NK-92 treated with Interleukin-12 subunit alpha and Interleukin-12 subunit beta, amount 100 ng/mL, for 24 hours (cell line): ENCODE measurements at places on chromosomes 5 and 9.

DNA sequence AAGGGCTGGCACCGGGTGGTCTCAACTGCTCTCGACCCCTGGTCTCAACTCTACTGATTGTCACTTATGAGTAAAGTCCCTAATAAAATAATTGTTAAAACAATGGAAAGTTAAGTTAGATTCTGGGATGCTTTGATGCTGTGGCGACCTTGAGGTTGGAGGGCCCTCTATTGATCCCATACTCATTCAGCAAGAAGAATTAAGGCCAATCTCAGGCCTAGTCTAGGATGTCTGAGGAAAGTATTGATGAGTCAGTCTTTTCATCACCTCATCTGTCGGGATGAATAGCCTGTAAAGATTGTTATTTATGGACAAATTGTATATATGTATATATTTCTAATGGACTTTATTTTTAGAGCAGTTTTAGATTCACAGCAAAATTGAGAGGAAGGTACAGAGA lies 50.8 kb downstream of the WDR36 start:
- no peak for DNase-seq

GRCh38 chr5:16178745-16179372 lies 732 bp downstream of the MARCHF11 start:
- DNase-seq = no peak

GRCh38 chr9:127578952-127579853 lies 32.9 kb upstream of the STXBP1 start:
- DNase-seq = peak; percentile 42

DNA sequence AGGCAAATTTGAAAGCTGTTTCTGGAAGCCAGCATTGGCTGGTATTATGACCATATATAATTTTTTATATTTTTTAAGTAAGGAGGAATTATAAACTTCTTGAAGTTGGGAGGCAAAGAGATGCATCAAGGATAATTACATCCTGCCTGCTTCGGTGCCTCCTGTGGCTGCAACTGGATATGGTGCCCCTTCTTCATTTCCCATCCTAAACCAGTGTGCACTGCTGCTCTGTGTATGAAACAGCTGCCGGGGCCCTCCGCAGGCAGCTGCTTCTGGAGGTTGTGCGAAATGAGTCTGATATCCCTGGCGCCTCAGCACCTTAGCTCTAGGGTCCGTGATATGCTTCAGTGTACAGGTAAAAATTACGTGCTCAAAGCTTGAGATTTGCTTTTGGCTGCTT lies 304.2 kb downstream of the ENC1 start:
- DNase-seq = no peak

DNA sequence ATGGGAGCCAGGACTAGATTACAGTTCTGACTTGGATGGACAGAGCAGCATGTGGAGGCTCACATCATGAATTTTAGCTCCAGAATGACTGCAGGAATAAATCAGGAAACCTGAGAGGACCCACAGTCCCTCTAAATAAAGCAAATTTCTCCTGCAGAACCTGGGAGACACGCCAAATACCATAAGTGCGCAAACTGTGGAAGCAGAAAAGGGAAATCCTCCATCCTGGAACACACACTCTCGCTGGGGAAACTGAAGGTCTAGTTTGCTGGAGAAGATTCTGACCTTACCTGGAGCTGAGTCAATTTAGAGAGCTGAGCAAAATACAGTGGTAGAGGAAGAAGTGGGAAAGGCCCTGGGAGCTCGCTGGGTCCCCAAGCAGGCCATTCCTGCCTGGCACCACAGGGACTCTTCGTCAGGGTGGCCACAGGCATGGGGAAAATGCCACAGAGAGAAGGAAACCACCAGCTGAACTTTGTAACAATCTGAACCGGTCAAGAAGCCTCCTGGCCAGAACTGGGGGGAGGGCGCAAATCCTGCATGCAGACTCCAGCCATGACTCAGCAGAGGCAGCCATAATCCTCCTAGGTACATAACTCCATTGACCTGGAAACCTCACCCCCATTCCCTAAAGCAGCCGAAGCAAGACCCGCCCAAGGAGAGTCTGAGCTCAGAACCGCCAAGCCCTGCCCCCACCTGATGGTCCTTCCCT lies 390.9 kb downstream of the LRRC70 start:
- no peak for DNase-seq

- DNase-seq = no peak
Measured at GRCh38 chr9:94967482-94967881, 241.0 kb downstream of the AOPEP start.

GRCh38 chr9:133737071-133737773 lies 930 bp downstream of the SARDH start:
- DNase-seq = no peak

DNA sequence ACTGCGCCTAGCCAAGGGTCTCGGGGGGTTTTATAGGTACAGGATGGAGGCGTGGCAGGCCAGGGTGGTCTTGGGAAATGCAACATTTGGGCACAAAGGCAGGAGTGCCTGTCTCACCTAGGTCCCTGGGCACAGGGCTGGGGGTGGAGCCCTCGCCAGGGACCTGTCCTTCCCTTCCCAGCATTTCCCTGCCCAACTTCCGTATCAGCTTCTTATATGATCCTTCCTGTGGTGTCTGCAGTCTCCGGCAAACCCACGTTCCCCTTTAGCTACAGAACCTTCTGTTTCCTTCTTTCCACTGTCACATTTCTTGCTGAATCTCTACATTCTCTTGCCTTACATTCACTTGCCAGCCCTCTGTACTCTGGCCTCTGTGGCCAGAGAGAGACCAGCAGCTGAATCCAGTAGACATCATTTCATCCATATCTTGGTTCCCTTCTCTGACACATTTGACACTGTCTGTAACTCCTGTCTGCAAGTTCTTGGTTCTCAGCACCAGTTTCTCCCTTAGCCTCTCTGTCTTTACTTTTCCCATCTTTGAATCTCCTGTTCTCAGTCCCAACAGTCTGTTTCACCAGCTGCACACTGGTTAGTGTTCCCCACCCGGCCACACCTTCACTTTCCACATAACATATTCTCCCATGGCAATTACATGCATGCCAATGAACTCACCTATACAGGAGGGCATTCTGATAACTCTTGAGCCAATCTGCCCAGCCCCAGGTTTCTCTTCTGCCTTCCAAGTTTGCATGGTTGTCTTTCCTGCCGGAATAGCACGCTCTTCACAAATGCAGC lies 134.7 kb upstream of the ZNF608 start:
- DNase-seq = no peak

- DNase-seq = no peak
Measured at GRCh38 chr5:159668556-159668955, 247.7 kb upstream of the ADRA1B start.

DNA sequence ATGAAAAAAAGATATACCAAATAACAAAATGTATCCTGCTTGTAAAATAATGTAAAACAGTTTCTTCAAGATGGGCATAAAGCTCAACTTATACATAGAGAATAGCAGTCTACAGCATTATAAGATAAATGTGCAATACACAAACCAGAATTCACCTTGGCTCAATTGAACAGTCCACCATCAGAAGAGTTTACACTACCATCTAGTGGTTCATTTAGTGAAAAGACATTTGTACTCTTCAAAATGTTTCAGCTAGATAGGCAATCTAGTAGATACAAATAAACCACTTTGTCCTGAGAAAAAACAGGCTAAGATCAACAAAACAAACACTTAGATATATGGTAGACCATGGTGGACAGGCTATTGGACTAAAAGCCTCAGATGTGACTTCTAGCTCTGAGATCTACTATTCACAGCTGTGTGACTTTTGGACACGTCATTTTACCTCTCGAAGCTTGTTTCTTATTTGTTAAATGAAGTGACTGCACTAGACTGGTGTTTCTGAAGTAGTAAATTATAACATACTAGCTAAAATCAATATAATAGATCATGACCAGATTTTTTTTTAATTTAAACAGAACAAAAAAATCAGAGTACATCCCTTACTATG lies 22.1 kb upstream of the TPD52L3 start:
- no peak for DNase-seq

DNA sequence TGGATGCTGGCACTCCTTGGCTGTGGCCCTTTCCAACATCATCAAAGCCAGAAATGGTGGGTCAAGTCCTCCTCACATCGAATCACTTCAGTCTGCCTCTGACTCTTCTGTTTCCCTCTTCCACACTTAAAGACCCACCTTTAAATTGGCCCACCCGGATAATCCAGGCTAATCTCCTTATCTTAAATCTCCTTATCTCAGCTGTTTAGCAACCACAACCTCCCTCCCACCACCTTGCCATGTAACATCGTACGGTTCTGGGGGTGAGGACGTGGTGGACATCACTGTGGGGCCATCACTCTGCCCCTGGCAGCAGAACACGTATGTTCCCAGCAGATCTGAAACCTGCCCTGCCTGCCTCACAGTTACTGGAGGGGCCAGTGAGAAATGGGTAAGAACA lies 11.5 kb downstream of the IGFBPL1 start:
- DNase-seq = no peak

- DNase-seq = no peak
Measured at GRCh38 chr9:33129251-33129885, 37.8 kb downstream of the B4GALT1 start.

- DNase-seq = no peak
Measured at GRCh38 chr5:112109331-112110007, 309.6 kb downstream of the EPB41L4A start.

GRCh38 chr5:128470663-128471062 lies 67.4 kb downstream of the FBN2 start:
- DNase-seq = no peak

DNA sequence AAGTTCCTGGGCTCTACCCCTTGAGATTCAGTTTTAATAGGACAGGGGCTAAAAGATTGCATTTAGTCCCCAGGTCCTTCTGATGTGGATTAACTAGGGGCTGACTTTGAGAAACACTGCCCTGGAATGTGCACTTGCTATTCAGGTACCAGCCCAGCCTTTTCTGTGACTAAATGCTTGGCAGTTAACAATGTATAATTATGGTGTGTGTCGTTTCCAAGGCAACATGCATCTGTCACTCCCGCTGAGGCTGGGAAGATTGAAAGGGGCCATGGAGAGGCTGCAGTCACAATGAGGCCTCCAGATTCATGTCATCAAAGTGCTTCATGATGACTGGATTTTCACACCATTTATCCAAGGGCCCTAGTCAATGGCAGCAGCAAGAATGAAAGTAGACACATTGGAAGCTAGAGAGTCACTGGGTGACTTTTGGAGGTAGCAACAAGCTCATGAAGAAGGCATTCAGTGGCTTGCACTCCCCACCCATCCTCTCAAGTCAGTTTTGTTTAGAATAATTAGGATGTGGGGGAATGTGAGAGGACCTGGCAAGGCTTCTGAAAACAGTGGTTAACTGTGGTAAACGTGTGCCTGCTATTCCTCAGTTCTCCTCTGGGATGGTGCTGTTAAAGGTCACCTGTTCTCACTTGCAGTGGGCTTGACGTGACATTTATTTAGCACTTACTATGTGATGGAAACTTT lies 28.3 kb downstream of the RAI14 start:
- DNase-seq = no peak

- DNase-seq = no peak
Measured at GRCh38 chr5:139658928-139659667, 10.9 kb downstream of the CXXC5 start.

DNA sequence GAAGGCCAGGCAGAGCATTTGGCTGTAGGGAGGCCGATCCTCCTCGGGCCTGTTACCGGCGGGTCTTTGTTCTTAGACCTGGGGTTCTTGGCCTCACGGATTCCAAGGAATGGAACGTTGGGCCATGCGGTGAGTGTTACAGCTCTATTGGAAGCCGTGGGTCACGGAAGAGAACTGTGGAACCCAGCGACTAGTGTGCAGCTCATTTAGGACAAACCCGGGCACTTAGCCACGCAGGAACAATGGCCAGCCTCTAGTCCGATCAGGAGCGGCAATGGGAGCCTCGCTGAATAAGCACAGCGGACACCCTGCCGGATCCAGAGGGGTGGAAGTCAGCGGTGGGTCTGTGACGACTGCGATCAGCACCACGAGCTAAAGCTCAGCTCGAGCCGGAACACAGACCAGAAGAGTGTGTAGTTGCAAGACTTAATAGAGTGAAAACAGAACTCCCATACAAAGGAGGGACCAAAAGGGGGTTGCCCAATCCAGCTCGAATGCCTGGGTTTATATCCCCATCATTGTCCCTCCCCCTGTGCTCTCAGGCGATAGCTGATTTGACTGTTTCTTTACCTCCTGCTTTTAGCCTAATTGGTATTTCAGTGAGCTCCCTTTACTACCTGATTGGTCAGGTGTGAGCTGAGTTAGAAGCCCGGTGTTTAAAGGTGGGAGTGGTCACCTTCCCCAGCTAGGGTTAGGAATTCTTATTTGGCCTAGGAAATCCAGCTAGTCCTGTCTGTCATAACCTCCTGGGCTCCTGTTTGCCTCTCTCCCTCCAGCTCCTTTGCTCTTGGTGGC lies 53.7 kb upstream of the RPL26L1 start:
- DNase-seq = no peak

DNA sequence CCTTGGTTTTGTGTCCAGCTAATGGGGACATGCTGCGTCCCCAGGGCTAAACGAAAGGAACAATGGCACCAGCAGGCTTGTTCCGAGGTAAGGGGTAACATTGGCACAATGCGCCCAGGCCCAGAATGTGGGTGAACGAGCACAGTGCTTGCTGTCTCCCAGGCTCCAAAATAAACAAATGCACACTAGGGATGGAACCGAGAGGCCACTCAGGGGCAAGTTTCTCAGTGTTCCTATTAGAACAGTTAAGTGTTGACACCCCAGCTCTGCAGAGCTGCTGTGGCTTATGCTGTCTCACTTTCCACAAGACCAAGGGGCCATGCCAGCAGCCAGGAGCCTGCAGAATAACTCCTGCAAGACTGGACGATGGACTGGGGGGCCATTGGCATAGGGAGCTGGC lies 492.4 kb downstream of the GADD45G start:
- DNase-seq = no peak

DNA sequence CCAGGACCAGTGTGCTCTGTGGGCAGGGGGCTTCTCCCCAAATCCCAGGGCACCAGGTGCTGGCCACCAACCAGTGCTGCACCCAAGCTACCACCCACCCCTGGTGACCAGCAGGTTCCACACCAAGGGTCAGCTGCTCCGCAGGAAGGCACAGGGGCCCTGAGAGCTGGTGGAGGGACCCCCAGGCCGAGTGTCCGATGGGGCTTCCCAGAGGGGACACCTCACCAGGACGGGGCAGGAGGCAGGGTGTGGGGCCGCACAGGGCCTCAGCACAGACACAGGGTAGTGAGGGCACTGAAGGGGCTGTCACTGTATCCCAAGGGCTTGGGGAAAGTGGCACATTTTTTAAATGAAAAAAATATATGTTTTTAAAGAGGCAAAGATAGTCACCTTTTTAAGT lies 18.1 kb downstream of the LCN9 start:
- DNase-seq = no peak

DNA sequence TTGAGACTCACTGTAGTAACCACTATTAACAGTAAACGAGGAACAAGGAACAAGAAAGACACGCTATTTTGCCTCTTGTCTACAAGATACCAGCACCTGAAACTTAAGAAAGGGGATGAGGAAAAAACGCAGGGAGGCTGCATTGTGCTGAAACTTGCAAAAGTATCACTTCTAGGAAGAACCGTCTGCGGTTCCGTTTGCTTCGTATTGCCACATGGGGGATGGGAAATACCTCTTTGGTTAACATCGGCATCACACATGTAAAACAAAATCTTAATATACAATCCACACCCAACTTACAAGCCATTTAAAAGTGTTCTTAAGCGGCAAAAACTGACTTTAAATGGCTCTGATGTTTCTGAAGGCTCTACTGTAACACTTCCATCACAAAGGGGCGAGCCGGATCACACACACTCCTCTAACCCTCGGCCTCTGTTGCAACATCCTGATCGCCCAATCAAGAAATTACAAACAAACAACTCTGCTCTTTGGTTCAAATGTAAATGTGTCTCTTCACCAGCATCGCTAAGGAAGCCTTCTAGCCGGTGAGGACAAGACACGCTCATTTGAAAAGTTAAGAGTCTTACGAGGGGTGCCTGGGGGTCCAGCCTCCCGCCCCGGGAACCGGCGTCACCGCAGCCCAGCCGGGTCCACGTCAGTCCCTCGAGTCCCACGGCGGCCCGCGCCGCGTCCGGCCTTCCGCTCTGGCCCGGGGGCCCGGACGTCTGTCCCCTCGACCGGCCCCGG lies 621 bp downstream of the SEC16A start:
- DNase-seq = peak; percentile 38
